ENCODE measurements at places on chromosomes 6 and 20.

DNA sequence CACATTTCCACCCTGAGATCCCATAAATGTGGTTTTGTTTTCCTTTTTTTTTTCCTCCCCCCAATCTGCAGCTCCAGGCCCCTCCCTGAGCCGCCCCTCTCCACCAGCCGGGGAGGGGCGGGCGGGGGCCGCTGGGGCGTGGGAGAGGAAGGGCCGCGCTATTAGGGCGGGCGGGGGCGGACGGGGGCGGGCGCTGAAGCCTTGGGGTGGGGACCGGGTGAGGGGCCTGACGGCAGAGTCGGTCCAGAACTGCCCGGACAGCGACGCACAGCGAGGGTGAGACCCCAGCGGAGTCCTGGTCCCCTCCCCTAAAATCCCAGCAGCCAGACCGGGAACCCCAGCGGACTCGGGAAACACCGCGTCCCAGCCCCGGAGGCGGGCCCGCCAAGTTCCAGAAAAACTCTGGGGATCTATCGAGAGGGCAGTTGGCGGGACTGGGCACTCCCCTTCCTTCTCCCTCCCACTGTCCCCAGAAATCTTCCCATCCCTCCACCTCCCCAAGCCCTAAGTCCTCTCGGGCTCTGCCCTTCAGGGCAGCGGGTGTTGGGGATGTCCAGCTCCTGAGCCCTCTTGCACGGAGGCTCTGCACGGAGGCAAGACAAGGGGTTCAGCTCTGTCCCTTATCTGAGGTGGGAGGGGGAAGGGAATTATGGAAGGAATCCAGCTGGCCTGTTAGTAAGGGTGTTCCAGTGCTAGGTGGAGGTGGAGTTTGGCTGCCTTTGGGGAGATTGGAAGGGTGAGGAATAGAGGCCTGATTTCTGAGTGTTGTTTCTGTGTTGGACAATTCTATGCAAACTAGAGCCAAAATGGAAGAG lies at the start of gene PRICKLE4:
PRICKLE4 (plus strand) TSS at position 232 of the 815 bp plus-strand sequence. CDS start 2,692 bp downstream, outside the sequence.
- no peak for DNase-seq

DNA sequence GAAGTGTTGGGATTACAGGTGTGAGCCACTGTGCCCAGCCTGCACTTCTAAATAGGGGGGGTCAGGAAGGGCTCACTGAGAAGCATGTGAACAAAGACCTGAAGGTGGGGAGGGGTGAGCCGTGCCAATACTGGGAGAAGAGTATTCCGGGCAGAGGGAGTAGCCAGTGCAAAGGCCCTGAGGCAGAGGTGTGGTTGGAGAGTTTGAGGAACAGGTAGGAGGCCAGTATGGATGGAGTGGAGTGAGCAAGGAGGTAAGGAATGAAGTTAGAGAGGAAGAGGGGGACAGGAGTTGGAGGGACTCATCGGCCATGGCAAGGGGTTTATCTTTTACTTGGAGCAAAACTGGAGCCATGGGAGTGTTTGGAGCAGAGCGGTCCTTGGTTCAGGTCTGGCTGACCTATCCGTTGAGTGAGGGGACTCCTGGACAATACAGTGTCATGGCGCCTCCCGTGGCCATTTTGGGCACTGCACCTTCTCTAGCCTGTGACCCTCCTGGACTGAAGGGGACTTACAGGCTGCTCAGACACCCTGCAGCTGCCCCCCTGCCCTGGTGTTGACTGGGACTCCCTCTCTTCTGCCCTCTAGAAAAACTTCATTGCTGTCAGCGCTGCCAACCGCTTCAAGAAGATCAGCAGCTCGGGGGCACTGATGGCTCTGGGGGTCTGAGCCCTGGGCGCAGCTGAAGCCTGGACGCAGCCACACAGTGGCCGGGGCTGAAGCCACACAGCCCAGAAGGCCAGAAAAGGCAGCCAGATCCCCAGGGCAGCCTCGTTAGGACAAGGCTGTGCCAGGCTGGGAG lies 12.1 kb downstream of the FOXS1 start:
- no peak for DNase-seq

DNA sequence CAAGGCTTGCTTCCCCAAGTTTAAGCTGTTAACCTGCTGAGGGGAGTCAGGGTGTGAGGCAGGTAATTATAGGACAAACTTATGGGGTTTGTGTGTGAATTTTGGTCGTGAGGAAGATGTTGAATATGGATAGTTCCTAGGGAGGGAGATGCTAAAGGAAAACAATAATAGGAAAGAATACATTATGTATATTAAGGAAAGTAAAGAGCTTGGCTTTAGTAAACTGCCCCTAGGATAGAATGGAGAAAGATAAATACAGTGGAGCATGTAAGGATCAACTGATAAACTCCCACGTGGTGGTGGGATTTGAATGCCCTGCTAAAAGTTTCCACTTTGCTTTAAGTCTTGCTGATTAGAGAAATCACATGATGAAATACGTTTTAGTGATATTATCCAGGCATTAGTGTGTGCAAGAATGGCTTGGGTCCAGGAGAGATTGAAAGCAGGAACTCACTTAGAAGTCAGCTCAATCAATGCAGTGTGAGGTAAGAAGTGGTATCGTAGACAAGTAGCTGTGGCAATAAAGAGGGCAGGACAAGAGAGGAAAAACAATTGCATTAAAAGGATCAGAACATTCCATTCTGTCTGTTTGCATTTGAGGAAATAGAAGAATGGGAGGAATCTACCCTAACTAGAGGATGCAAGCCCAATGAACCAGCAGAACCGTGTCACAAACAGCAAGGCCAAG lies 52.5 kb downstream of the RPS12 start:
- DNase-seq, result no peak

GRCh38 chr6:33116841-33117711 lies 41.3 kb downstream of the HLA-DPB1 start:
- no peak for DNase-seq

- DNase-seq, result no peak
Measured at GRCh38 chr20:1313236-1313964, 15.5 kb downstream of the SDCBP2 start.

Measured in SIG-M5 (cell line).